ENCODE measurements at places on chromosomes 7 and 10.

GRCh38 chr10:121999301-121999700 is 10.3 kb downstream of the TACC2 start:
- H3K4me1 ChIP-seq: peaks cover 13% of the 10 kb centered on the region
- H3K36me3 ChIP-seq: no peaks in the 10 kb centered on the region
- no peaks in the 10 kb centered on the region for H3K27me3 ChIP-seq
- no peak for DNase-seq

DNA sequence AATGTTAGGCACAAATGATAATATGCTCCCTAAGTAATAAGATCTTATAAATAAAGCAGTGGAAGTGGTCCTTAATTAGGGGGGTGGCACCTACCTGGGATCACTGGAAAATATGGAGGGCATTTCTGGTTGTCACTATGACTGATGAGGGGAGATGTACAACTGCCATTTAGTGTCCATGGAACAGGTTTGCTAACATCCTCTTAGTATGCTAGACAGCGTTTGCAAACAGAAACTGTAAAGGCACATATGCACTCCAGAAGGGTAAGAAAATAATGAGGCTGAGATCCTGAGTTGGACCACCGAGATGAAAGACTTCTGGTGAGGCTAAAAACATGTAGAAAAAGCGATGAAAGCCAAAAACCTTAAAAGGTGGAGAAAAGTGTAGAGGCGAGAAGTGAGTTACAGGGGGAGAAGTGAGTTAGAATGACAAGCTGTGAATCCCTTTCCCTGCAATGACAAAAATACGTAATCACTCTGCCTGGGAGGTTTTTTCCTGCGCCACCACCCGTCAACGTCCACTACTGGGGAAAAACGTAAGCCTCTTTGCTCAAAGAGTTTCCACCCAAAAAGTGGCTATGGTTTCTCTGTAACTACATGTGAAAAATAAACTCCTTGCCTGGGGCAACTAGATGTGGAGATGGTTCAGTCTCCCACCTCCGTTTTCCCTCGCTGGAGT is 767 bp downstream of the KRIT1 start:
- DNase-seq: no peak
- peak overlapping the region; percentile 99 for H3K27ac ChIP-seq
- H3K36me3 ChIP-seq: peaks cover 1% of the 10 kb centered on the region
- peak overlapping the region; percentile 94 for H3K4me3 ChIP-seq
- H3K27me3 ChIP-seq: no peaks in the 10 kb centered on the region

DNA sequence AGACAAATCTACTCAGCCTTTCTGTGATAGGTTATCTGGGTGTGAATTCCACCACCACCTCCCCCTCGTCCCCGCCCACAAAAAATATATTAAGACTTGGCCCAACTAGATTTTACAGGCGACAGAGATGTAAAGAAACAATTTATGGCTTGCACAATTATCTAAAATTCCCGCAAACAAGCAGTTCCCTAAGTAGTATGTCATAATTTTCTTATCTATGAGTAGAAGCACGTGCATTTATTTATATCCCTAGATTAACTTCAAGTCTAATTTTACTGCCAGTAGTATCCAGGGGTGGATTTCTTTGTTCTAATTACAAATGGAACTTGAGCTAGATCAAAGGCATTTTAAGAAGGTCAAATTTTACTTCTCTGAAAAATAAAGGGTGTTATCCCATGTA is 1.7 kb downstream of the TSPAN12 start:
- no peaks in the 10 kb centered on the region for H3K27me3 ChIP-seq
- no peak for DNase-seq
- no peak overlapping the region for H3K27ac ChIP-seq
- H3K4me1 ChIP-seq: peaks cover 10% of the 10 kb centered on the region
- no peaks in the 10 kb centered on the region for H3K36me3 ChIP-seq

DNA sequence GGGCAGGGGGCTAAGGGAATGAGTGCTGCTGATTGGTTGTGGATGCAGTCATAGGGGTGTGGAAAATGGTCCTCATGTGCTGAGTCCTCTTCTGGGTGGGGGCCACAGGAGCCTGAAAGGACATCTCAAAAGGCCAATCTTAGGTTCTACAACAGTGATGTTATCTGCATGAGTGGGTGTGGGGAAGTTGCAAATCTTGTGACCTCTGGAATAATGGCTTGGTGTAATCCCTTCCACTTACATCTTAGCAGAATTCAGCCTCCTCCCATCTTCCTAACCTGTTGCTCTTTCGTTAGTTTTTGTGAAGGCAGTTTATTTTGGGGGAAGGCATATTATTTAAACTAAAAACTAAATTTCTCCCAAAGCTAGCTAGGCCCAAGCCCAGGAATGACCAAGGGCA is 42.0 kb upstream of the OIT3 start:
- H3K27me3 ChIP-seq: no peaks in the 10 kb centered on the region

DNA sequence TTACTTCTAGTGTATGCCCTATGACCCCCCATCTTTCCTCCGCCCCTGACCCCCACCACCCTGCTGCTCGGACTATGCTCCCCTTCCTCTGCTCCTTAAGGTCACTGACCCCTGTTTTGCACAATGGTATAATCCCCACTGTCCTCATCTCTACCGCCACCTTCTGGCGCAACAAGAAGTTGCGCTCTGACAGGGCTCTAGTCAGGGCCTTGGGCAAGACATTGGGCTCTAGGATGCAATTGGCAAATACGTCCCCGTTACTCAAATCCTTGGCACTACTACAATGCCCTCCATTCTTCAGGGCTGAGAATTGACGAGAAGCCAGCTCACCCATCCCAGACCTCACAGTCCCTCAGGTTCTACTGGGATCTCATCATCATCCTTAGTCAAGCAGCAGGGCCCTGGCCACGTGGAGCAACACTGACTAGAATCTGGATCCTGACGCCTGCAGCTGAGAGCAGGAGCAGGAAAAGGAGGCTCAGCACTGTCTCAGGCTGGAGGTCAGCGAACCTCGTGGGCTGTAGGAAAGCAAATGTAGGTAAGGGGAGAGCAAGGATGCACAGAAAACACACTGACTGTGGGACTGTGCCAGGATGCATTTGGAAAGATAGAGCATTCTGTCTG is 10.6 kb downstream of the LRIT2 start:
- no peak for DNase-seq
- no peaks in the 10 kb centered on the region for H3K36me3 ChIP-seq
- peaks cover 2% of the 10 kb centered on the region for H3K27me3 ChIP-seq
- H3K4me1 ChIP-seq: no peaks in the 10 kb centered on the region
- no peak overlapping the region for H3K4me3 ChIP-seq

DNA sequence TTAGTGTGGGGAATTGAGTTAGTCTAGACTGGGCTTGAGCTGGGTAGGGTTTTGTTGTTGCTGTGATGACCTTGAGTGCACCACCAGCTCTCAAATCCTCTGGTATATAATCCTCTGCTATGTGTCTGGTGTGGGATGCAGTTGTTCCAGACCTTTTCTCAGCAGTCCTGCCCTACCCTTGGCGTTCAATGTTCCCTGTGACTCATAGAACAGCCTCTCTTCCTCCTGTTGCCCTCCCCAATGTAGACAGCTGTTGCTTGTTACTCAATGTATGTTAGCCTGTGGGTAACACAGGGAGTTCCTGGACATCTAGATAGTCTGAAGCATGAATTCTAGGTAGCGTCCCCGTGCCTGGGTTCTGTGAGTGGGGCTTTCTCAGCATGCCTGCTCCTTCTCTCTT is 19.8 kb downstream of the ACBD7 start:
- no peak for DNase-seq
- no peaks in the 10 kb centered on the region for H3K27me3 ChIP-seq
- no peak overlapping the region for H3K27ac ChIP-seq
- H3K36me3 ChIP-seq: no peaks in the 10 kb centered on the region
- no peaks in the 10 kb centered on the region for H3K4me1 ChIP-seq

GRCh38 chr7:151007469-151007898 is 16.7 kb downstream of the NOS3 start:
- no peak overlapping the region for H3K4me3 ChIP-seq
- H3K27ac ChIP-seq: no peak overlapping the region
- H3K4me1 ChIP-seq: peaks cover 17% of the 10 kb centered on the region
- H3K27me3 ChIP-seq: no peaks in the 10 kb centered on the region
- DNase-seq: no peak

GRCh38 chr7:103525937-103526336 is 79.9 kb upstream of the SLC26A5 start:
- H3K4me1 ChIP-seq: no peaks in the 10 kb centered on the region
- no peak overlapping the region for H3K27ac ChIP-seq
- no peak overlapping the region for H3K4me3 ChIP-seq
- no peak for DNase-seq

- H3K27me3 ChIP-seq: no peaks in the 10 kb centered on the region
- no peaks in the 10 kb centered on the region for H3K36me3 ChIP-seq
- H3K4me3 ChIP-seq: no peak overlapping the region
- no peaks in the 10 kb centered on the region for H3K4me1 ChIP-seq
These were observed 89.7 kb downstream of the POLR1F start for GRCh38 chr7:19619122-19619521.

DNA sequence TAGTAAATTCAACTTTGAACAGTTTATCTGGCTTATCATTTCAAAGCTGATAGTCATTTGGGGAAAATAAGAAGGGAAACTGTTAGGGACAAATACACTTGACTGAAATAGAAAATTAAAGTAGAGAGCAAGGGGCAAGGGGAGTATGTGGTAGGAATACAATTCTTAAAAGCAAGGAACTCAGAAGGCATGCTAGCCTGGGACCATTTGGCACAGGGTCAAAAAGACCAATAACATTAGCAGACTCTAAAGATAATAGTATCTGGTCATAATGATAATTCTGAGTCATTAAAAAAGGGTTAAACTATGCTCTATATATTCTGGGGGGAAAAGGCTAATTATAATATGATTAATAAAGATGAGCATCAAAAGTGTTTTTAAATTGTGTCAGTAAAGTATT is 112.2 kb downstream of the CNOT4 start:
- DNase-seq: no peak
- no peak overlapping the region for H3K27ac ChIP-seq
- no peaks in the 10 kb centered on the region for H3K27me3 ChIP-seq
- H3K36me3 ChIP-seq: no peaks in the 10 kb centered on the region
- H3K4me1 ChIP-seq: no peaks in the 10 kb centered on the region

GRCh38 chr7:153675131-153675530 is 377.1 kb upstream of the DPP6 start:
- no peak overlapping the region for H3K4me3 ChIP-seq
- no peak overlapping the region for H3K27ac ChIP-seq
- H3K27me3 ChIP-seq: no peaks in the 10 kb centered on the region
- no peaks in the 10 kb centered on the region for H3K4me1 ChIP-seq
- no peak for DNase-seq

DNA sequence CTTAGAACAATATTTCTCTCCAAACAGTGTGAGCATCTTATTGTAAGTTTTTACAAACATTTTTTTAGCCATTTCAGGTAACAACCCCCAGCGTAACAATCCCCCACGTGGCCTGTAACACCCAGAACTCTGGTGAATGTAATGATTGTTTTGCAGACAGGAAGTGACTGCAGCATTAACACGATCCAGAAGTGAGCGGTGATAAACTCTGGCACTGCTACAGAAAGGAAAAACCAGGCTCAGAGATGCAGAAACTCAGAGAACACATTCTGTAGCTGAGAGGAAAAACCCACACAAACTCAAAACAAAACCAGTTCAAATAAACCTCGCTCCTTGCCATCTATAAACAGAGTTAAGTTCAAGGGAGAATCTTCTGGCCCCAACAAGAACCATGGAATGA is 285.7 kb downstream of the FGFR2 start:
- H3K4me3 ChIP-seq: no peak overlapping the region
- H3K27ac ChIP-seq: peak overlapping the region; percentile 60

GRCh38 chr10:21473541-21473940 is 51.9 kb downstream of the SKIDA1 start:
- no peaks in the 10 kb centered on the region for H3K36me3 ChIP-seq
- H3K4me3 ChIP-seq: no peak overlapping the region
- H3K27me3 ChIP-seq: no peaks in the 10 kb centered on the region
- H3K4me1 ChIP-seq: peaks cover 27% of the 10 kb centered on the region

DNA sequence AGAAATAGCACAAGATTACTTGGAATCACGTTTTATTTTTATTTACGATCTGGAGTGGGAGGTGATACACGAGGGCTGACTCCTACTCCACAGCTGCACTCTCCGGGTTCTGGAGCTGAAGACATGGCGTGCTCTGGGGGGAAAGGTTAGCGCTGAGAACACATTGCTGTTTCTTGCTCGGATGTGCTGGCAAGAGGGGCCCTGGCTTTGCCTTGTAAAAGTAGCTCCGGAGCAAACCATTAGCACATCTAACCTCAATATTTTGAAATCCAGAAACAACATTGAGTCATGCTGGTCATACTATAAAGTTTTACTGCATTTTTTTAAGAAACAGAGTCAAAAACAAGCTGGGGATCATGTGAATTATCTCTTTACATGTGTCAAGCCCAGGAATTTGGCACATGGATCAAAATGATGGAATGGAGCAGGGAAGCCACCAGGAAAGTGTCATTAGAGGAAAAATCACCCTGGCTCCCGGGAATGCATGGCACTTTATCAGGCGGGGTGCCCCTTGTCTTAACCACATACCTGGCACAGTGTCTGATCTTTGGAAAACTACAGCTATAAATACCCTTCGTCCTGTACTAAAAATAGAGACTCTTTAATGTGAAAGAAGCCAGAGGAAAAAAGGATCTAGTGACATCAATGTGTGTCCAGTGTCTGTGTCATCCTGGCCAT is 31.6 kb upstream of the LYZL1 start:
- no peaks in the 10 kb centered on the region for H3K36me3 ChIP-seq
- no peaks in the 10 kb centered on the region for H3K27me3 ChIP-seq
- H3K4me3 ChIP-seq: no peak overlapping the region
- peak overlapping the region; percentile 90 for H3K27ac ChIP-seq
- H3K4me1 ChIP-seq: peaks cover 65% of the 10 kb centered on the region

DNA sequence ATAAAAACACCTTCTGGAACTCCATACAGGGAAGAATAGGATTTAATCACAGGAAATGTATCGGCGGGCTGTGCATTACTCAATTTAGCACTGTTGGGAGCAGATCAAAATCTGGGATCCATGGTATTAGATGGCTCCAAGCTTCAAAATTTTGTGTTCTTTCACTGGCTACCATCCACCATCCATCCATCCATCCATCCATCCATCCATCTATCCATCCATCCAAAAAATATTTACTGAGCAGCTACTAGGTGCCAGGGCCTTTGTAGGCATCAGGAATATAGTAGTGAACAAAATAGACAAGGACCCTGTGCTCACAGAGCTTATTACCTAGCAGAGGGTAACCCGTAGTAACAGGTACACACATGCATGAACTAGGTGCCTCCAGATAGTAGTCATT is 280.2 kb downstream of the CCDC3 start:
- DNase-seq: no peak
- no peak overlapping the region for H3K4me3 ChIP-seq
- peaks cover 26% of the 10 kb centered on the region for H3K4me1 ChIP-seq
- H3K27me3 ChIP-seq: no peaks in the 10 kb centered on the region

DNA sequence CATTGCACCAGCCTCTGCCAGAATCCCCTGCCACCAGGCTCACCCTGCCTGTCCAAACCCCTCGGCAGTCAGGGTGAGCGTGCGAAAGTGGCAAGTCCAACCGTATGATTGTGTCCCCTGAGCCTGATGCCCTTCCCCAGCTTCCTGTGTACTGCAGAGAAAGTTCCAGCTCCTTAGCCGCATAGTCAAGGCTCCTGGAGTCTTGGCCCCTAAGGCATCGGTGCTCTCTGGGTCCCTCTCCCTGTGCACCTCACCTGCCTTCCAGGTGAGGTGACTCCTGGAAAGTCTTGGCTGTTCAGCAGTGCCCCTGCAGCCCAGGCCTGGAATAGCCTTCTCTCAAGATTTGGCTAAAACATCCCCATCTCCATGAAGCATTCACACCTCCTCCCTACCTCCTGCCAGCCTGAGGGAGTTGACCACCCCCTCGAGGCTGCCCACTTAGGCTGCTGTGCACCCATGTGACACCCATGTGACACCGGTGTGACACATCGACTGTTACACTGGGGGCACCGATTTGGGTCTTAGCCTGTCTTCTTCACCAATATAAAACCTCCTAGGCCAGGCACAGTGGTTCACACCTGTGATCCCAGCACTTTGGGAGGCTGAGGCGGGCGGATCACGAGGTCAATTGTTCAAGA is 56.1 kb upstream of the ELN start:
- no peak for DNase-seq
- no peak overlapping the region for H3K27ac ChIP-seq
- H3K4me1 ChIP-seq: no peaks in the 10 kb centered on the region
- no peaks in the 10 kb centered on the region for H3K36me3 ChIP-seq

Measured in Caco-2 (cell line).